ENCODE measurements at places on chromosomes 6 and 20. TPM values are rescaled to one million over a fixed set of nuclear protein-coding genes. Genes with fewer than 3 reads are reported as not detected.

GRCh38 chr20:16428112-16428511 is 145.1 kb downstream of the KIF16B start:
- no peak overlapping the region for H3K4me3 ChIP-seq
- no peak overlapping the region for H3K27ac ChIP-seq
- H3K4me1 ChIP-seq, result no peaks in the 10 kb centered on the region
- H3K27me3 ChIP-seq, result no peaks in the 10 kb centered on the region

GRCh38 chr6:94623586-94623985 is 953.7 kb upstream of the MANEA start:
- H3K4me1 ChIP-seq, result no peaks in the 10 kb centered on the region
- H3K27ac ChIP-seq, result no peak overlapping the region
- no peak overlapping the region for H3K4me3 ChIP-seq
- H3K36me3 ChIP-seq, result no peaks in the 10 kb centered on the region
- no peak for DNase-seq

GRCh38 chr6:18142591-18142861 is 12.4 kb downstream of the TPMT start:
- no peak overlapping the region for H3K4me3 ChIP-seq
- DNase-seq, result no peak
- H3K27me3 ChIP-seq, result no peaks in the 10 kb centered on the region
- no peaks in the 10 kb centered on the region for H3K4me1 ChIP-seq
- H3K27ac ChIP-seq, result no peak overlapping the region

GRCh38 chr6:27582928-27583725 is 110.2 kb upstream of the ZNF184 start:
- H3K27ac ChIP-seq, result no peak overlapping the region
- H3K36me3 ChIP-seq, result no peaks in the 10 kb centered on the region
- H3K27me3 ChIP-seq, result peaks cover 7% of the 10 kb centered on the region
- no peak overlapping the region for H3K4me3 ChIP-seq
- H3K4me1 ChIP-seq, result no peaks in the 10 kb centered on the region

DNA sequence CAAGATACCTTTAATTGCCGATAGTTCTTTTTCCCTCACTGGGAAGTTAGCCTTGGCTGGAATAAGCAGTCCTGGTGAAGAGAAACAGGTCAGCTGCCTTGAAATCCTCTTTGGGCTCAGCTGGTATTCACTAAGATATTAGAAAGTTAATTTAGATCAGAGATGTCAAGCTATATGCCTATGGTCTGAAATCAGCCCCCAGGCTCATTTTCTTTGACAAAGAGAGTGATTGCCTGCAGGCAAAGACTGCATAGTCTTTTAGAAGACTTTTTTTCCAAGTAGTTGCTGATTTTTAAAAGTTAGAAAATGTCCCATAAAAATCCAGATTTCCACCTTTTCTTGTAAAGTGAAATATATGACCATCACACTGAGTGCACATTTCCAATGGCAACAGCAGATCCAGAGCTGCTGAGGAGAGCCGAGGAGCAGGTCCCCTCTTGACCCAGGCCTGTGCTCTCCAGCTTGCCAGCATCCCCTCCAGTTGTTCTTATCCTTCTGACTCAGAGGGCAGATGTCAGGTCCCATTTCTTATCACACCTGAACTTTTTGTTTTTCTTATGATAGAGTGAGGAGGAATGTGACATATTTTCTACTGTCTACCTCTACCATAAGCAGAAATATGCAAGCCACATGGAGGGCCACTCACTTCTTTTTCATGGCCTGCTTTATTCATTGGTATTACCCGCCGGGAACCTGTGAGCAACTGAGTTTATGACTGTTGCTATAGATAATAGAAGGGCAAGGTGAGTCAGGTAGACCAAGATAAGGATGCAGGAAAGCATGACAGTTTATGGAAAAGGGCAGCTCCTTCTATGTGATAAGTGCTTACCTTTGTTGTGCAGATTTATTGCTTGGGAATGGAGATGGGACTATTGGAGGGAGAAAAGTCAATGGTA is 17.6 kb upstream of the L3MBTL3 start:
- no peak overlapping the region for H3K27ac ChIP-seq
- H3K4me1 ChIP-seq, result no peaks in the 10 kb centered on the region
- H3K27me3 ChIP-seq, result no peaks in the 10 kb centered on the region
- no peak overlapping the region for H3K4me3 ChIP-seq

- H3K4me1 ChIP-seq, result peaks cover 17% of the 10 kb centered on the region
- no peak overlapping the region for H3K4me3 ChIP-seq
- DNase-seq, result no peak
- H3K27ac ChIP-seq, result peak overlapping the region; percentile 92
Observed at GRCh38 chr6:134345789-134346188, 27.9 kb upstream of the SGK1 start.

GRCh38 chr6:2990248-2990931 is 9.3 kb upstream of the NQO2 start:
- H3K4me1 ChIP-seq, result peaks cover 9% of the 10 kb centered on the region
- no peaks in the 10 kb centered on the region for H3K27me3 ChIP-seq
- DNase-seq, result no peak
- H3K36me3 ChIP-seq, result no peaks in the 10 kb centered on the region
- peak overlapping the region; percentile 78 for H3K4me3 ChIP-seq

DNA sequence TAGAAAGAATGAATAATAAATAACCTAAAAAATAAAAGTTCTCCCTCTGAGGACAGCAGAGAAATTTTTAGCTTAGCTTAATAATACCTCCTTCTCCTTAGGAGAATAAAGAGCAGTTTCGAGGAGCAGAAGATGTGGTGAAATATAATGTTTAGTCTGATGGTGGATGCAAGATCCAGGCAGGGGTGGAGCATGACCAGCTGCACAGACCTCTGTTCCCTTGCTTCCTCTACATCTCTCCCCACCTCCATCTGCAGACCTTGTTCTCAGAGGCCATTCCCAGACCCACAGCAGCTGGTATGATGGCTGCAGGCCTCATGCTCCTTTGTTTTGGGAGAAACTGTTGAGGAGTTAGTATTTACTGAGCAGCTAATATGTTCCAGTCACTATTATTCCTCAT is 1.5 kb downstream of the BTN3A2 start:
- no peaks in the 10 kb centered on the region for H3K27me3 ChIP-seq
- H3K4me3 ChIP-seq, result peak overlapping the region; percentile 79
- H3K27ac ChIP-seq, result no peak overlapping the region

GRCh38 chr20:32444474-32445220 is 86.5 kb downstream of the ASXL1 start:
- H3K36me3 ChIP-seq, result peaks cover 32% of the 10 kb centered on the region
- no peak overlapping the region for H3K4me3 ChIP-seq
- H3K4me1 ChIP-seq, result peaks cover 7% of the 10 kb centered on the region

DNA sequence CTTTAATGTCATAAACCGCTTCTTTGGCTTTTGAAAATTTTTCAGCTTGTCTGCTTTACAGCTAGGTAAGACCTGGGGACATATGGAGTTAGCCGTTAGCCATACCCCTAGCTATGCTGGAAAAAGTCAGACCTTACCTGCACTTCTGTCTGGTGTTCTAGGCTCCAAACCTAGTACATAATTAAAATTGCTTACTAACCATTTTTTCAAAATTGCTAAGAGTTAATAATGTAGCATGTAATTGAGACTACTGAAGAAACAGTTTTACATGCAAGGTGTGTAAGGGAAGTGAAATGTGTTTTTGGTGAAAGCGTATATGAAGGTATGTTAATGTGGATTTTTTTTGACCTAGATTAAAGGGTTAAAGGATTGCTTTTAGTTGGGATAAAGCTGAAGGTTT is 336.9 kb downstream of the RNF144B start:
- no peaks in the 10 kb centered on the region for H3K36me3 ChIP-seq
- H3K4me1 ChIP-seq, result no peaks in the 10 kb centered on the region
- H3K27ac ChIP-seq, result no peak overlapping the region
- DNase-seq, result no peak

GRCh38 chr6:84260926-84261325 is 33.5 kb upstream of the CEP162 start:
- no peak overlapping the region for H3K4me3 ChIP-seq
- H3K4me1 ChIP-seq, result no peaks in the 10 kb centered on the region
- H3K27ac ChIP-seq, result no peak overlapping the region
- no peak for DNase-seq

DNA sequence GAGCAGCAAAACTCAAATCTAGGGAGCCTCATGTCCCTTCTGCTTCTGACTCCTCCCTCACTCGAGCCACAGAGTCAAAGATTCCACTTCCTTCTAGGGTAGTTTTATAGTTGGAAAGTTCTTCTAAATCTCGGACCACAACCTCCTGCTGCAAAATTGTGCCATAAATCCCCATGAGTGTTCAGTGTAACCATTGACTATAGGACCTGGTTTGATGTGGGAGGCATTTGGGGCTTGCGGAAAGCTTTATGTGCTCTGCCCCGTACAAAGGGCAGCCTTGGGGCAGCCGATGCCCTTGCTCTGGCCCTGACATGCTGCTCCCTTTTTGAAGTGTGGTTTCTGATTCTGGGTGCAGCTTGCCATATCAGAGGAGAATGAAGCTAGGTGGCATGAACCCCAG is 43.6 kb upstream of the IER3 start:
- H3K27me3 ChIP-seq, result no peaks in the 10 kb centered on the region
- no peak overlapping the region for H3K4me3 ChIP-seq
- H3K36me3 ChIP-seq, result no peaks in the 10 kb centered on the region
- no peaks in the 10 kb centered on the region for H3K4me1 ChIP-seq
- no peak for DNase-seq
- no peak overlapping the region for H3K27ac ChIP-seq

DNA sequence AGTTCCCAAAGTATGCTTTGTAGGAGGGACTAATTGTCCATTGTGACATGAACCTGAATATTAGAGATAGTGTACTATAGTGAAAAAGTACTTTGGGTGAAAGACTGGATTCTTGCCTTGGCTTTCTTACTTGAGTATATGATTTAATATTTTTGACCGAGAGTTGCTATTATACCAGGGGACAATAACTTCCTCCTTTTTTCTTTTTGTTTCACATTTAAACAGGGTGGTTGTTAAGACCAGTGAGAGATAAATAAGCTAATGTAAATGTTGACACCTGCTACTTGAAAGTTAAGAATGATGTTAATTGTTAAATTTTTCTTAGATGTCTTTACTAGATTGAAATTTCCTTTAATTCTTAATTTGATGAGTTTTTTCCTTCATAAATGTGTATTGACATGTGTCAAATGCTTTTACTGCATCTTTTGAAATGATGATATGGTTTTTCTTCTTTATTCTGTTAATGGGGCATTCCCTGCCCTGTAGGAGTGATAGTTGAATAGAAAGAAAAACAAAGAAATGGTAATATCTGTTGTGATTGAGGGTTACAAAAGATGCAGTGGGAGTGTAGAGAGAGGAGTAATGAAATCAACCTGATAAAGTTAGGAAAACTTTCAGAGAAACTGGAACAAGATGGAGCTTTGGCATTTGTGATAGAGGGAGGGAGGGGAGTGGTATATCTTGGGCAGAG is 48.4 kb downstream of the ZFAND3 start:
- peaks cover 49% of the 10 kb centered on the region for H3K4me1 ChIP-seq
- H3K27me3 ChIP-seq, result no peaks in the 10 kb centered on the region
- no peak overlapping the region for H3K4me3 ChIP-seq
- no peak for DNase-seq
- no peaks in the 10 kb centered on the region for H3K36me3 ChIP-seq
- H3K27ac ChIP-seq, result no peak overlapping the region

SIRPD gene
- total RNA-seq, result not detected

MYB gene
- 0.28 TPM for total RNA-seq

SLC17A3 gene
- total RNA-seq, result not detected

ETV7 gene
- not detected for total RNA-seq

HEY2 gene
- 4.4 TPM for total RNA-seq

APCDD1L gene
- total RNA-seq, result 0.22 TPM

TAAR1 gene
- not detected for total RNA-seq

NMBR gene
- not detected for total RNA-seq

MUC22 gene
- 0.08 TPM for total RNA-seq

CDSN gene
- not detected for total RNA-seq

HLA-DPB1 gene
- 33.2 TPM for total RNA-seq

HUS1B gene
- total RNA-seq, result not detected
